ENCODE measurements at places on chromosomes 3 and 15.

GRCh38 chr3:131371688-131372066 lies 9.9 kb upstream of the NUDT16 start:
- DNase-seq: no peak

- DNase-seq: peak; percentile 99
Measured at GRCh38 chr15:51132384-51133139, 37.9 kb upstream of the TNFAIP8L3 start.

DNA sequence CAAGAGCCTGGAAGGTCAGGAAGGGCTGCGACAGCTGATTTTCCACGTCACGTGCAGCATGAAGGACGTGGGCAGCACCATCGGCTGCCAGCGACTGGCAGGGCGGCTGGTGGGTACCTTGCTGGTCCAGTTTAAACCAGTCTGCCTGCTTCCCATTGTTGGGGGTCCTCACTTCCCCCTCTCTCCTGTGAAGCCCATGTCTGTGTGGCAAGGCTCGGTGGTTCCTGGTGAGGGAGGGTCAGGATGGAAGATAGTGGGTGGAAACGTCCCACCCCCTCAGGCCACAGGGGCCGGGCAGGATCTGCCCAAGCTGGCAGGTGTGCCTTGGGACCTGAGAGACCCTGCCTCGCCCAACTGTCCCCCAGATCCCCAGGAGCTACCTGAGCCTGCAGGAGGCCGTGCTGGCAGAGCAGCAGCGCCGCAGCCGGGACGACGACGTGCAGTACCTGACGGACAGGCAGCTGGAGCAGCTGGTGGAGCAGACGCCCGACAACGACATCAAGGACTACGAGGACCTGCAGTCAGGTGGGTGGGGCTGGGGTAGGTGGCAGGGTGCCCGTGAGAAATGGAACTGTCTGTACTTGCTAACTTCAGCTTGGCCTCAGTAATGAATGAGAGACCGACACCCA lies 108.2 kb downstream of the LRRK1 start:
- no peak for DNase-seq

DNA sequence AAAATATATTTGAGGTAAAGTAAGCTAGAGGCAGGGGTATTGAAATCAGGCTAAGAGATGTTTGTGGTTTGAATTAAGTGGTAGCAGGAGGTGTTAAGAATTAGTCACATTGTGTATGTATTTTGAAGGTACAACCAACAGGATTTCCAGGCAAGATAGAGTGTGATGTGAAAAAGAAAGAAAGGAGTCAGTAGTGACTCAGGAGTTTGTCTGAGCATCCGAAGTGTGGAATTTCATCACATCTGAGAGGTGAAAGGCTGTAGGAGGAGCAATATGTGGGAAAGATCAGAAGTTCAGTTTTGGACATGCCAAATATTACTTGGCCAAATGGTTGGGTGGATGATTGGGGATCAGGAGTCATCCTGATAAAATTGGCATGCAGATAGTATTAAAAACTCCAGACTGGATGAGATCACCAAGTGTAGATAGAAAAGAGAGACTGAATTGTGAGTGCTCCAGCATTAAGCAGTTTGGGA lies 32.1 kb upstream of the EBLN2 start:
- DNase-seq: peak; percentile 89

- peak; percentile 10 for DNase-seq
Measured at GRCh38 chr3:191005790-191006189, 143.3 kb upstream of the GMNC start.

DNA sequence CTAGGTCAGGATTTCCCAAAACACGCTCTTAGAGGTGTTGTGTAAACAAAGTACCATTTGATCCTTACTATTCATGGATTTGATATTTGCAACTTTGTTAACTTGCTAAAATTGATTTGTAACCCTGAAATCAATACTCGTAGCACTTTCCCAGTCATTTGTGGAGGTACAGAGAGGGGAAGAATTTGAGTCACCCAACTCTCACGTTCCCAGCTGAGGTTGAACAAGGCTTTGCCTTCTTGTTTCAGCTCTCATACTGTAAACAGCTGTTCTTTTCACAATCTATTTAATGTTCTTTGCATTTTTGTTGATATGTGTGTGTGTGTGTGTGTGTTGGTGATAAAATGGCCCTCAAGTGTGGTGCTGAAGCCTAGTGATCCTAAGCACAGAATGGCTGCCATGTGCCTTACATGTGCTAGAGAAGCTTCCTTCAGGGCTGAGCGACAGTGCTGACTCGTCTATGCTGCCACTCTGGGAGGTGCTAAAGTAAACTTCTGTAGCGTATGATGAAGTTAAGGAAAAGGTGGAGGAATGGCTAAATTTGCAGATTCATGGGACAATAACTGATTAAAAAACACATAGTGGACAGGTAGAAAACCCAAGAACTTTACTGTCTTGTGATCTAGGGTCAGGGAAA lies 173.2 kb downstream of the APBA2 start:
- DNase-seq: no peak

GRCh38 chr15:99631255-99631654 lies 65.5 kb downstream of the MEF2A start:
- DNase-seq: no peak
